ENCODE measurements at places on chromosomes 11 and 22. TPM values are rescaled to one million over a fixed set of nuclear protein-coding genes. Genes with fewer than 3 reads are reported as not detected.

- no peak overlapping the region for H3K4me3 ChIP-seq
- peaks cover 20% of the 10 kb centered on the region for H3K36me3 ChIP-seq
- H3K4me1 ChIP-seq = peaks cover 47% of the 10 kb centered on the region
- peak overlapping the region; percentile 88 for H3K27ac ChIP-seq
- DNase-seq = no peak
Observed at GRCh38 chr11:82980292-82980691, 78.8 kb downstream of the DDIAS start.

The GRAP2 gene
- total RNA-seq = 0.24 TPM

DNA sequence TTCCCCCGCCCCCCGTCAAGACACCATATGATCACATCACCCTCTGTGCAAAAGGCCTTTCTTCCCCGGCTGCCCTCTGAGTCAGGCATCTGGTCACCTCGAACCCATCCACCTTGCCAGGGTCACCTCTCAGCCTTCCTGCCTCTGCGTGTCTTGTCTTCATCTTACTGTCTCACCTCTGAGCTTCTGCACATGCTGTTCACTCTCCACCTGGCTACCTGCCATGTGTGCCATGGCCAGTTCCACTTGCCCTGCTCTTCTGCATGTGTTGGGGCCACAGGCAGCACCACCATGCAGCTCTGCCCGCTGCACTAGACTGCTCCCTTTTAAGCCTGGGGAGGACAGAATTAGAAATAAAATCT lies 9.8 kb downstream of the ZNF74 start:
- H3K27ac ChIP-seq = no peak overlapping the region
- no peaks in the 10 kb centered on the region for H3K4me1 ChIP-seq
- DNase-seq = no peak

DNA sequence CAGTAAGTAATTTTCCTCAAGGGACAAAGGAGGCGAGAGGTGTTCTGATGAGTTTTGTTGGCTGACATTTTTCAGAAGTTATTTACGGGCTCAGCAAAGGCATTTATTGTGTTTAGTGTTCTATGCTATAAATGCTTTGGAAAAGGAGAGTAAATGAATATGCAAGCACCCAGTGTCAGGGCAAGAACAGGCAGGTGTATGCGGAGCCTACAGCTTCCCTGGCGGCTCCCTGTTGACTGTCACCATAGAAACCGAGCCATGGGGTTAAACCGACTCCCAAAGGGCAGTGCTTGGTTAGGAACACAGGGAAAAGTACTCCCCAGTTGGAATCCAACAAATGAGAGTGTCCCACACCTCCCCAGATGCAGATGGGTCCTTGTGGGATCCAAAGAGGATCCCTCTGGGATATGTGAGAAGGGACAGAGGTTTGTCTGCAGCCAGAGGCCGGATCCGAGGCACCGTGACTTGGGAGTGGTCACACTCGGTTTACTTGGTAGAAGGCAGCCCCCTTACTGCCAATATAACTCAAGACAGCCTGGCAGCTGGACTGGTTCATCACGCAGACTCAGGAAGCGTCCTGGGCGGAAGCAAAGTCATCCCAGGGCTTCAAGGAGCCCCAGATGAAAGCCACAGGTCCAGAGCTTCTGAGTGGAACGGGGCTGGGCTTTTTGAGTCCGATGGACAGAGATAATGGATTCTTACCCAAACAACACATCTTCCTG lies 329.7 kb downstream of the CTTN start:
- DNase-seq = peak; percentile 38
- no peaks in the 10 kb centered on the region for H3K4me1 ChIP-seq
- H3K27me3 ChIP-seq = peaks cover 26% of the 10 kb centered on the region

The ALDH3B1 gene
- 13.1 TPM for total RNA-seq

- no peak overlapping the region for H3K4me3 ChIP-seq
- H3K36me3 ChIP-seq = no peaks in the 10 kb centered on the region
- DNase-seq = no peak
- peak overlapping the region; percentile 82 for H3K27ac ChIP-seq
- H3K4me1 ChIP-seq = peaks cover 79% of the 10 kb centered on the region
- H3K27me3 ChIP-seq = no peaks in the 10 kb centered on the region
Observed at GRCh38 chr11:27468209-27468994, 4.2 kb downstream of the LGR4 start.

DNA sequence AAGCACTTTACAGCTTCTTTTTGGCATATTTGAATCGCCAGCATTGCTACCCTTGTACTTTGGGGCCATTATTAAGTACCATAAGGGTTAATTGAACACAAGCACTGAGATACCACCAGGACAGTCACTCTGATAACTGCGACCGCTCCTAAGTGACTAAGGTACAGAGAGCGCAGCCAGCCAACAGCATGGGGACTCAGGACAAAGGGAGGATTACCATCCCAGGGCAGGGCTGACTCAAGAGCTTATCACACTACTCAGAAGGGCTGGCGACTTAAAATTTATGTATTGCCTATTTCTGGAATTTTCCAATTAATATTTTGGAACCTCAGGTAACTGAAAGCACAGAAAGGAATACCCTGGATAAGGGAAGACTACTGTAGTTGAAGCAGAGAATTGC lies 479 bp downstream of the ZNF280A start:
- H3K4me1 ChIP-seq = no peaks in the 10 kb centered on the region
- no peak for DNase-seq
- H3K27ac ChIP-seq = no peak overlapping the region
- H3K27me3 ChIP-seq = peaks cover 30% of the 10 kb centered on the region

DNA sequence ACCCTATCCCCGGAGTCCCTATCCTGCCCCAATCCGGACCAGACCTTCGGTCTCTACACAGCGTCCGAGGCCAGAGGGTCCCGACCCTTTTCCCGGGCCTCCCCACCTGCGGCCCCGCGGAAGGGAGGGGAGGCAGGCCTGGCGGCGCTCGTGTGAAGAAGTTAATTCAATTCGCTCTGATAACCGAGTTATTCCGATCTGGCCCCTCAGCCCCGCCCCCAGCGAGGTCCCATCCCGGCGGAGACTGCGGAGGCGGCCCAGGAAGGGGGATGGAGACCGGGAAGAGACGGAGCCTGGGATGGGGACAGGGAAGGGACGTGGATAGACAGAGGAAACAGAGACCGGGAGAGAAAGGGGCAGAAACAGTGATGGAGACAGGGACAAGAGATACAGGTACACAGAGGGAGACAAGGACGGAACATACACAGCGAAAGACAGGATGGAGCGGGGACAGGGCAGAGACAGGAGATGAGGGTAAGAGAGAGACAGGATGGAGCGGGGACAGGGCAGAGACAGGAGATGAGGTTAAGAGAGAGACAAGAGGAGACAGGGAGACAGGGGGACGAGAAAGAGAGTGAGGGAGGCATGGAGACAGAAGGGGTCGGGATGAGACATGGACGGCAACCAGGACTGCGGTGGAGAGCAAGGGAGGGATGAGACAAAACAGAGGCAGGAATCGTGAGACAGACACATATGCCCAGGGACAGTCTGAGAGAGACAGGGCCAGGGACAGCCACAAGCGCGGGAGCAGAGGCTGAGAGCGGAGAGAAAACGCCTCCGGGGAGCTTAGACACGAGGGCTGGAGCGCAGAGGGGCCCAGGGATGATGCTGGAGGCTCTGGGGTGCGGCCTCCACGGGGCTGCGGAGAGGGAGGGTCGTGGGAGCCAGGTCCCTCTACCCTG lies 636 bp upstream of the PHOX2A start:
- H3K4me1 ChIP-seq = peaks cover 12% of the 10 kb centered on the region
- H3K36me3 ChIP-seq = peaks cover 11% of the 10 kb centered on the region
- H3K27me3 ChIP-seq = peaks cover 28% of the 10 kb centered on the region
- peak; percentile 83 for DNase-seq

The TMEM86A gene
- total RNA-seq = 3.1 TPM

The APOBEC3B gene
- total RNA-seq = 2.9 TPM

GRCh38 chr11:74485868-74486267 lies 7.7 kb downstream of the LIPT2 start:
- no peak overlapping the region for H3K4me3 ChIP-seq
- no peaks in the 10 kb centered on the region for H3K27me3 ChIP-seq
- DNase-seq = no peak
- no peaks in the 10 kb centered on the region for H3K36me3 ChIP-seq

The TMEM123 gene
- total RNA-seq = 105 TPM

DNA sequence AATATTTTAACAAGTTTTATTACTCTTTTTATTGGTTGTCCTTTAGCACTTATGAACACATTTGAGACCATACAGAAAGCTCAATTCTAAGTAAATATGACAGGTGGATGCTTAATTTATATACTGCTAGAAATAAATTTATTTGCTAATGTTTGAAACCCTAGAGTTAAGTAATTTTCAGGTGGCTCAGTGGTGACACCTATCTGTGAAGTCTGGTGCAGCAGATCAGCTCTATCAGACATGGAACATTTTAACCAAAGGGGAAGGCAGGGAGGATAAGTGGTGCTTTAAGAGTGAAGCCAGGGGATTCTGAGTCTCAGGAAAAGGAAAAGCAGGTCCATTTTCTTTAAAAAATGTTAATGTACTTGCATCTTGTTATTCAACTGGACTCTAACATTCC lies 175.8 kb downstream of the DSCAML1 start:
- H3K27ac ChIP-seq = no peak overlapping the region
- peaks cover 29% of the 10 kb centered on the region for H3K27me3 ChIP-seq
- H3K4me3 ChIP-seq = no peak overlapping the region
- H3K36me3 ChIP-seq = no peaks in the 10 kb centered on the region

The SYCE3 gene
- not detected for total RNA-seq

DNA sequence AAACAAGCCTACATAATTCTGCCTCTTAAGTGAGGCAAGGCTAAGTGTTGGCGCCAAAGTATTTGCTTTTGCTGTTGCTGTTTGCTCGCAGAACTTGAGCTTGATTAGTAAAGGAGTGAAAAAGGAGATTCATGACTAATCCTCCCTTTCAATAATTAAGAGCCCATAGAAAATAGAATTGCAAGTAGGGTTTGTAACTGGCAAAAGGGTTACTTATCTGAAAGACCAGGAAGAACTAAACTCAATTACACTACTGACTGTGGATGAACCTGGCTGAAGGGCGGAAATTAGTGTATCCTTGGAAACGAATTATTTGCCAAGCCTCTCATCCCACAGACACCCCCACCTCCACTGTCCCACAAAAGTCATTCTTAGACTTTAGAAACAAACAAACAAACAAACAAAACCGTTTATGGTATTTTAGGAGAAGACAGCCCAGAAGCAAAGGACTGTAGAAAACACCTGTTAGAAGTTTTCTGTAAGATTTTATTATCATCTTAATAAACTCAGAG lies 411 bp upstream of the EXPH5 start:
- no peaks in the 10 kb centered on the region for H3K27me3 ChIP-seq
- peaks cover 20% of the 10 kb centered on the region for H3K4me1 ChIP-seq
- peak overlapping the region; percentile 86 for H3K4me3 ChIP-seq
- DNase-seq = no peak
- no peaks in the 10 kb centered on the region for H3K36me3 ChIP-seq
- no peak overlapping the region for H3K27ac ChIP-seq

The TPBGL gene
- 0.74 TPM for total RNA-seq

DNA sequence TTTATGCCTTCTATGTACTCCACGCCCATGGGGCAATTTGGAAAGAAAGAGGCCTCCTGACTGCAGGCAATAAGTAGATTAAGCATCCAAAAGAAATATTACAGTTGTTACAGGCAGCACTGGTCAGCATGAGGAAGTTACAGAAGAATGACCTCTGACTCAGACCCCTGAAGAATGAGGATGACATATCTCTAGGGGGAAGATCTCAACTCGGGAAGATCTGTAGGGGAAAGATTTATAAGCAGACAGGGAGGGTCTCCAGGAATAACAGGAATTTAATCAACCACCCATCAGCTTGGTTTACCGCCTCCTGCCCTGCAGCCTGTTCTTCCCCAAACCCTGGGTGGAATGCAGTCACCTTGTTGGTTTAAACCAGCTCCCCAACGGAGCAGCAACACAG lies 58.0 kb downstream of the RCN1 start:
- H3K27me3 ChIP-seq = peaks cover 37% of the 10 kb centered on the region
- H3K27ac ChIP-seq = no peak overlapping the region
- DNase-seq = no peak
- H3K4me1 ChIP-seq = no peaks in the 10 kb centered on the region
- no peak overlapping the region for H3K4me3 ChIP-seq
- H3K36me3 ChIP-seq = no peaks in the 10 kb centered on the region

The CBLIF gene
- not detected for total RNA-seq

The GTSE1 gene
- total RNA-seq = 7.3 TPM

DNA sequence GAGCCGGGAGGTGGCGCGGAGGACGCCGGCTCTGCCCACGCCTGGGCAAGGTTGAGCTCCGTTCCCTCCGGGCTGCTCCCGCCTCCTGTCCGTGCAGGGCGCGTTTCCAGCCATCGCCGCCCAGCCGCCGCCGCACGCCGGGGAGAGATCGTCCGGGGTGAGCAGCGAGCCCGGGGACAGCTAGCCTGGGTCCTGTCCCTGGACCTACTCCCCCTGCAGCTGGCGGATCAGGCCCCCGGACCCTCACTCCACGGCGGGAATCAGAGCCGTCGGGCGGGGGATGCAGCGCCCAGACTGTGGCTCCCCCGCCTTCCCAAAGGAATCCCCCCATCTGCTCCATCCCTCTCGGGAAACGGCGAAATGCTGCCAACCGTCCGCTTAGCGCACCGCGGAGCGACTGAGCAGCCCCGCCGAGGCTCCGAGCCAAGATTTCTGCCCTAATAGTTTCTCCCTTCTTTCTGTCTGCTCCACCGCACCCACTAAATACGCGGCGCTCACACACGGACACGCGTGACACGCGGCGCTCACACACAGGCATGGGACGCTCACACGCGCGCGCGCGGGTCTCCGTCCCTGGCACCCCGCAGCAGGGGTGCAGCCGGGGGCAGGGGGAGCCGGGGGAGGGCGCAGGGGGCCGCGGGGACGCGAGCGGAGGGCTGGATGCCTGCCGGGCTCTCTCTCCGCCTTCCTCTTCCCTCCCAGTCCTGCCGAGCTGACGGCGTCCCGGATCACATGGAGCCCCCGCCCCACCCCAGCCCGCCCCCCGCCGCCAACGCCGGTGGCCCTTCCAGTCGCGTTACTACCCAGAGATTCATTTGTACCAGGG lies at the start of gene KCNJ5:
Gene KCNJ5, plus strand, starts transcription at position 814 of the 826 bp plus-strand sequence. CDS start 19,918 bp downstream, outside the sequence.
- H3K4me1 ChIP-seq = no peaks in the 10 kb centered on the region
- DNase-seq = no peak
- no peaks in the 10 kb centered on the region for H3K36me3 ChIP-seq
- H3K27ac ChIP-seq = no peak within 1 kb of the TSS

GRCh38 chr11:82733444-82734119 lies at the start of gene FAM181B:
FAM181B (minus strand) TSS chr11:82733864; CDS start chr11:82733729, 135 bp downstream.
- H3K4me1 ChIP-seq = peaks cover 3% of the 10 kb centered on the region
- H3K27me3 ChIP-seq = peaks cover 61% of the 10 kb centered on the region
- H3K4me3 ChIP-seq = peak within 1 kb of the TSS; percentile 67
- H3K36me3 ChIP-seq = no peaks in the 10 kb centered on the region
- H3K27ac ChIP-seq = no peak within 1 kb of the TSS

The HOATZ gene
- not detected for total RNA-seq

The OTOG gene
- not detected for total RNA-seq

The KCNK4 gene
- 0.22 TPM for total RNA-seq

DNA sequence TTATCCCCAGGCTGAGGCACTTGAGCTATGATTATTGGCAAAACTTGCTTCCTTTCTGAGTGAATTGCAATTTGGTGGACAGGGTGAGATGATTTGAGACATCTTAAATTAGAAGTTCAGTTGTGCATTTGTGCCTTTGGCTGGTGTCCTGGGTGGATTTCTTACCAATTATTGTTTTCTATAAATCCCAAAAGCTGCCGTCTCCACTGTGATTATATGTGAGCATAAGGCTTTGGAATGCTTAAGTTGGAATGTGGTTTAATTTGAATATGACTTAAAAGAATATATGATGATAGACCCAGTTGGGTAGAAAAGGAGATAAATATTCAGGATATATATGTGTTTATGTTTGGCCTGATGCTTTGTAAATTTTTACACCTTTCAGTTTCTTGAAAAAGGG lies 70.0 kb downstream of the EXT2 start:
- H3K27me3 ChIP-seq = no peaks in the 10 kb centered on the region
- H3K36me3 ChIP-seq = peaks cover 4% of the 10 kb centered on the region
- H3K4me3 ChIP-seq = no peak overlapping the region
- DNase-seq = no peak
- H3K27ac ChIP-seq = no peak overlapping the region
- H3K4me1 ChIP-seq = peaks cover 20% of the 10 kb centered on the region

All from chondrocyte (in vitro differentiated cells).